ENCODE measurements at places on chromosomes 7 and 10. TPM values are rescaled to one million over a fixed set of nuclear protein-coding genes. Genes with fewer than 3 reads are reported as not detected.
A peak's percentile ranks its signal among the peaks of the same experiment; 100 is the strongest.

Gene SLC16A12
- not detected for total RNA-seq

- no peak for DNase-seq
Measured at GRCh38 chr7:11831736-11832495, at the start of gene THSD7A. Gene THSD7A, minus strand, starts transcription at chr7:11832198. Its CDS starts 252 bp downstream, at chr7:11831946.

Gene DNAJC30
- 7.0 TPM for total RNA-seq

GRCh38 chr7:135209225-135209834 is 2.0 kb downstream of the WDR91 start:
- no peak for DNase-seq

DNA sequence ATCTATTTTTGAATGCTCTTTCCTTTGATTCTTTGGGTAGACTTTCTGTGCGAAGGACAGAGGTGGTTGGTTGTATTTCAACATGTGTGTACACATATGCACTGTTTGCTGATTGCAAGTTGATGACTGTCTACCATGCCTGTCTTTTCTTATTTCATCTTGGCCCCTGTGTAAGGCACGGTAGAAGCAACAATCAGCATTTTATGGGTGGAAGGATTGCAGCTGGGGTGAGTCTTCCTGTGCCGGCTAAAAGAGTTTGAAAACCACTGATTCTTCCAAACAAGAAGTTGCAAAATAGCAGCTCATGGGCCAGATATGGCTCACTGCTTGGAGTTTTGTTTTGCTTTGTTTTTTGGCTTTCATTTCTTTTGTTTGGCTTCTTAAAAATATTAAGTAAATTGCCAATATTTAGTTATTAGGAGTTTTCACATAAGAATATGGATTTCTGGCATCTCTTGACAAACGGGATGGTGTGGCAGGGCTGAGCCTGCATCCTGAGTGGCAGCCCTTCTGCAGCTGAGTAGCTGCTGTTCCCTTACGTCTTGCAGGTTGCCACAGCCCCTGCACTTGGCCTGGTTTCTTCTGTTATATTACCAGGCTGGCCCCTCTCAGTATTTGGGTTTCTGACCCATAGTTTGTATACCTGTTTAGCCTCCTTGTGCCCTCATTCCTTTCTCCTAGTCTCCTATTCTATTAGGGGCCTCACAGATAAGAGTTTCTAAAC is 7.2 kb downstream of the ZNF862 start:
- no peak for DNase-seq

DNA sequence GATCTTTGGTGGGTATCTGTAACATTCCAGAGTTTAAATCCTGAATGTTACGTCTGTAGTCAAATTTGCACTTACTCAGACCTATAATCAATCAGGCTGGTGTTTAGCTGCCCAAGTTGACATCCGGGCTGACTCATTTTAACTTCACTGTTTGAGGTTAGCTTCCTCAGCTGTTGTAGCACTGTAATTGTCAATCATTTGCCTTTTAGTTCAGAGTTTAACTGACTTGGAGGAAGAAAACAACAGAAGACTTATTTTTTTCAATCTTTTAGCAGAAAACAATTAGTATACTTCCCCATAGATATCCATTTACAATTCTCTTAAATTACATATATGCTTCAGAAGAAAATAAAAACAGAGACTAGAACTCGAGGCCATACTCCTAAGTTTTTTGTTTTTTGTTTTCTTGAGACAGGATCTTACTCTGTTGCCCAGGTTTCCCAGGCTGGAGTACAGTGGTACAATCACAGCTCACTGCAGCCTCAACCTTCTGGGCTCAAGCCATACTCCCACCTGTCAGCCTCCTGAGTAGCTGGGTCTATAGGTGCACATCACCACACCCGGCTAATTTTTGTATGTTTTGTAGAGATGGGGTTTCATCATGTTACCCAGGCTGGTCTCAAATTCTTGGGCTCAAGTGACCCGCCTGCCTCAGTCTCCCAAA is 38.5 kb upstream of the LRRC17 start:
- DNase-seq, result peak; percentile 72

- no peak for DNase-seq
Measured at GRCh38 chr7:141280100-141280499, 206.2 kb downstream of the TMEM178B start.

GRCh38 chr10:44814929-44815328 is 96.2 kb upstream of the TMEM72 start:
- no peak for DNase-seq

Gene TAS2R3
- total RNA-seq, result 0.75 TPM

DNA sequence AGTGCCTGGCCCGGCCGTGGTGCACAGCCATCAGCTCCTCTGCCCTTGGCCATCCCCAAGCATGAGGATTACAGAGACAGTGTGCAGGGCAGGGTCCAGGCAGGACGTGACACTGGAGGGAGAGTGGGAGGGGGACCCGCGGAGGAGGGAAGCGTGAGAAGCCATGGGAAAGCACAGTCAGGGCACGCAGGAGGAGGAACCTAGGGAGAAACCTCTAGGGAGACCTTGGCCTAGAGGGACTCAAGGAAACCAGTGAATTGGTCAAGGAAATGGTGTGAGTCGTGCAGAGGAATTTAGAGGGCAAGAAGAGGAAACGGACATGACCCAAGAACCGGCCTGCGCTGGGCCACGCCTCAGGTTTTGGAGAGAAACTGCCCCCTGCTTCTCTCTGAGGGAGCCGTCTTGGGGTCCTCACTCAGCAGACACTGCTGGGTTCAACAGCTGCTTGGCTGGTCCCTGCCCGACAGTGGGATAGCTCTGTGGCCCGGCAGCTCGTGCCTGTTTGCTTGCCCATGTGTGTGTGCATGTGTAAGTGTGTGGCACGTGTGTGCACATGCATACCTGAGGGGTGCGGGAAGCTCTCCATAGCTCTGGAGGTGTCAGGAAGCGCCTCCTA is 3.2 kb downstream of the OPN4 start:
- DNase-seq, result no peak

- DNase-seq, result no peak
Measured at GRCh38 chr7:423312-424260, 96.1 kb downstream of the PDGFA start.

Gene AGAP6
- 23.5 TPM for total RNA-seq

Gene MMD2
- total RNA-seq, result not detected
